NCI-H1436 (cell line): ENCODE measurements at places on chromosomes 1 and 21.
A peak's percentile ranks its signal among the peaks of the same experiment; 100 is the strongest.

GRCh38 chr21:45050345-45050796 lies 24.0 kb upstream of the ADARB1 start:
- no peak for DNase-seq

DNA sequence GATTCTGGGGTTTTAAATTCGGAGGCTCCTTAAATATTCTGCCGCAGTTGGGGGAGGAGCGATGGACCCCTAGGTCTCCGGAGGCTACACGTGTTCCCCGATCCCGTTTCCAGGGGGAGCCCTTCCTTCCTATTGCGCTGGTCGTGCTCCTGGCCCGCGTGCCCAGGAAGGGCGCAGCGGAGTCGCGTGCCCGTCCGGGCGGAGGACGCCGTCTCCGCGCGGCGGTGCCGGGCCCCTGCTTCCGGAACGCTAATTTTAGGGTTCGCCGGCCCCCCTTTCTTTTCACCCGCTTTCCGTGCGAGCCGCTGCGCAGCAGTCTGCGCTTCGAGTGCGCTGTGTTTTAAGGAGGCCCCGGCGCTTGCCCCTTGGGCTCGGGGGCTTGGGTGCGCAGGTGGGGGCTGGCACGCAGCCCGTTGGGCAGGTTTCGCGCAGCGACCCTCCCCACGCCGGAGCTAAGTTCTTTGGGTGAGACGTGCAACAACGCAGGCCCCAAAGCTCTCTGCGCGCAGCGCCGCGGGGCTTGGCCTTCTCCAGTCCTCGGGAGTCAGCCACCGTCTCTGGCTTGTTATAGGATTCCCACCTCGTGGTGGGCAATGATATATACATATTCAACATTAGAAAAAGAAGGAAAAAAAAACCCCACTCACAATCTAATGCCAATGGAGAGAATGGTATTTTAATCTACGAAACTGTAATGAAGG lies 43.5 kb upstream of the DNAJC6 start:
- peak; percentile 45 for DNase-seq

- DNase-seq = no peak
Measured at GRCh38 chr1:28157894-28158293, 18.6 kb downstream of the PTAFR start.

DNA sequence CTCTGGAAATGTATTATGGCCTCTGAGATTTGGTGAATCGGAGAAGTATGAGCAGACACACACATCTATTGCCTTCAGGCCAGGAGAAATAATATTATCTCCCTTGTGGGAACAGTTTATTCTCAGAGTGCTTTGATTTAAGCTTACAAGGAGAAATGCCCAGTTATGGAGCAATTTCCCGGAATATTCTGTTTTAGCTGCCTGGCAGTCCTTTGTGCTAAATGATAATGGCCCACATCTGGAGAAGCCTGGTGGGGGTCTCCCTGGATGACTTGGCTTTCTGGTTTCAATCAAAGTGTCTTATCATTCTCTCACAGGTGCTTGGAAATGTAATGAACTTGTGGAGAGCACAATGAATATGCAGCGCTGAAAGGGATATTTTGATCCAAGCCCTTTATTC lies 389.6 kb upstream of the USP24 start:
- DNase-seq = no peak

DNA sequence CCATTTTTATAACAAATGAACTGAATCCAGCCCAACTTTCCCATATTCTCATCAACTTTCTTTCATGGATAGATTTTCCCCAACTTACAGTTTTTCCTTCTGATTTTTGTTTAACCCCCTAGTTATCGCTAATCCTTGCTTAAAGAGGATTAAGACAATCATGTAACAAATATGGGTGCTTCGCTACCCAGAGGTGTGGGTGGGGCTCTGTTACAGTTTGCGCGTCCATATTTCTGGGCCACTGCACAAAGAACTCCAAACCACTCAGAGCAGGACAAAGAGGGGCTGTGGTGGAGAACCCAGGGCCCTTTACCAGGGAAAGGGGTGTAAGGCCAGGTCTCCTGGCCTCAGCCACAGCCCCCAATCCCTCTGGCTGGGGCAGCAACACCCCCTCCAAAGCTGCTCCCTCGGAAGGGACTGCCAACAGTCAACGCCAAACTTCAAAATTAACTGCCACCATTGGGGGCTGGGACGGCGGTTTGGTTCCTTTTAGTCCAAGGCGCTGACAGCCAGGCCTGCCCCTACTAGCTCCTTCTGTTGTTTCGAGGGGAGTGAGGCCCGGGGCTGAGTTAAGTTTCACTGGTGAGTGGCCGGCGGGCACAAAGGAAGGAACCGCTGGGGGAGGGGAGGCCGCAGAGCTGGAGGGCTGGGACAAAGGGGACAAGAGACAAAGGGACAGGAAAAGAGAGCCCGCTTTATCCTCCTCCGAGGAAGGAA lies 27.9 kb downstream of the SSBP3 start:
- DNase-seq = no peak

- no peak for DNase-seq
Measured at GRCh38 chr1:172162236-172162635, 258.2 kb upstream of the C1orf105 start.

DNA sequence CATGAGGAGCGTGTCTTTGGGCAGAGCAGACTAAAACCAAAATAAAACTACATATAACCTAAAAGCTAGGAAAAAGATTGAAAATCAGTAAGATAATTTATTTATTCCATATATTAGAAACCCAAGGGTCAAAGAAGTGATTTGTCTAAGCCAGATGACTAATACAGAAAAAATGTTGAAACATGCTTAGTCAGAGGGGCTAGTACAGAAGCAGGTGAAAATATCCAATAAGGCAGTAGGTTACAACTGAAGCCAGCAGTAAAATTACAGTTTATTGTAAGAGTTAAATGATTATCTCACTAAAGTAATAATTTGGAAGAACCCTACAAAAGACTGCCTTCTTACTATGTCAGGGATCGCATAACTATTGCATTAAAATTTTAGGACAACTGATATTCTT lies 1190.9 kb upstream of the PRMT6 start:
- no peak for DNase-seq

DNA sequence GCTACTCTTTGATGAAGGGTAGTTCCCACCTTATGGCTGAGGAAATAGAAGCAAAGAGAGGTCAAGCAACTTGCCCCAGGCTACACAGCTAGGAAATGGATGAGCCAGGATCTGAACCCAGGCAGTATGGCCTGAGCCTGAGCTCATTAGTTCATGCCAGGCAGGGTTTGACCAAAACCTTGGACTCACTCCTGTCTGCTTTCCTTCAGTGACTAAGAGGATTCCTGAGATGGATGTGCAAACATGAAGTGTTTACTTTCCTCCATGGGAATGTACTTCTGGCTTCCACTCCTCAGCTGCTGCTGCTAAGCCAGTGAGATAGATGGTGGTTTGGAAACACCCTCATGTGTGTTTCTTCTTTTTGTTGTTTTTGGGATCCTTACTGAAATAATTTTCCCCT lies 35.1 kb upstream of the ERRFI1 start:
- DNase-seq = no peak

GRCh38 chr21:38938343-38938742 lies 132.6 kb downstream of the ETS2 start:
- peak; percentile 33 for DNase-seq
